ENCODE measurements at places on chromosomes 3 and 15. TPM values are rescaled to one million over a fixed set of nuclear protein-coding genes. Genes with fewer than 3 reads are reported as not detected.

DNA sequence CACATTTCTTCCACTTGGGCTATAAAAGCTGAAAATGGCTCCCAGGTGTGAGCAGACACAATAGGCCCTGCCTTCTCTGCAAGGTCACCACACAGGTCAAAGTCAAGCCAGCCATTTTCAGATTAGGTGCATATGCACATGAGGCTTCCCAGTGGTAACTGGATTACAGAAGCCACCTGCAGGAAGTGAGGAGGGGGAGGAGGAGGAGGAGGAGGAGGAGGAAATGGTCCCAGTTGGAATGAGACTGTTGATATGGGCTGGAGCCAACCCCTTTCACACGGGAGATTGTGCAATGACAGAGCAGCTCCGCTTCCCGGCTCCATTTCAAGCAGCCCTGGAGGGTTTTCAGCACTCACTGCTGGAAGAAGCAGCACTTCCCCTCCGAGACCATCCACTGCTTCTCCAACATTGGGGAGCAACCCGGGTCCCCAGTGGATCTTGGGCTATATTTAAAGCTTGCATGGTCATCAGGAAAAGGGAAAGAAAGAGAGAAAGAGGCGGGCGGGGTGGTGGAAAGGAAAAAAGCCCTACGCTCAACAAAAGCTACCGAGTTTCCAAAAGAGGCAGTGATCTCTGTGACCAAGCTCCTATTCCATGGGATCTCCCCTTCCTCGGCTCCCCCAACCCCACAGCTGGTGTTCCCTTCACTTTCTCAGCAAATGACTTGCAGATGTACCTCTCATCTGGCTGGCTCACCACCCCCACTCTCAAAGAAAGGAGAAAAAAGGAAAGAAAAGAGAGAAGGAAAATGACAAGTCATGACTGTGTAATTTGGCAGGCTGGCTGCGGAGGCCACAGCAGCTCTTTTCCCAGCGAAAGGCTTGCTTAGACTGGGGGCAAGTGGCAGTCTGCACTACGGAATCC is 58.3 kb downstream of the LRIG1 start:
- H3K4me1 ChIP-seq, result peaks cover 61% of the 10 kb centered on the region
- peak; percentile 71 for DNase-seq
- peak overlapping the region; percentile 35 for H3K4me3 ChIP-seq
- H3K27me3 ChIP-seq, result no peaks in the 10 kb centered on the region
- H3K36me3 ChIP-seq, result peaks cover 5% of the 10 kb centered on the region

ANKRD63 gene
- total RNA-seq, result not detected

- no peak for DNase-seq
- no peak overlapping the region for H3K27ac ChIP-seq
- H3K36me3 ChIP-seq, result no peaks in the 10 kb centered on the region
- no peaks in the 10 kb centered on the region for H3K27me3 ChIP-seq
- H3K4me1 ChIP-seq, result no peaks in the 10 kb centered on the region
- no peak overlapping the region for H3K4me3 ChIP-seq
Measured at GRCh38 chr15:61467823-61468222, 238.7 kb upstream of the RORA start.

TRPC1 gene
- 1.0 TPM for total RNA-seq

GRCh38 chr3:72273615-72274014 is 488.7 kb upstream of the PROK2 start:
- peaks cover 16% of the 10 kb centered on the region for H3K4me1 ChIP-seq
- no peaks in the 10 kb centered on the region for H3K27me3 ChIP-seq
- H3K4me3 ChIP-seq, result no peak overlapping the region
- DNase-seq, result no peak
- no peaks in the 10 kb centered on the region for H3K36me3 ChIP-seq

- no peaks in the 10 kb centered on the region for H3K36me3 ChIP-seq
- no peak for DNase-seq
- no peaks in the 10 kb centered on the region for H3K27me3 ChIP-seq
- H3K4me3 ChIP-seq, result no peak overlapping the region
- no peaks in the 10 kb centered on the region for H3K4me1 ChIP-seq
Measured at GRCh38 chr3:190747571-190747970, 114.9 kb downstream of the GMNC start.

GRCh38 chr3:48990636-48991469 is 812 bp downstream of the P4HTM start:
- no peak for DNase-seq
- no peaks in the 10 kb centered on the region for H3K27me3 ChIP-seq
- H3K4me1 ChIP-seq, result peaks cover 25% of the 10 kb centered on the region
- peak overlapping the region; percentile 78 for H3K27ac ChIP-seq
- H3K36me3 ChIP-seq, result no peaks in the 10 kb centered on the region
- H3K4me3 ChIP-seq, result peak overlapping the region; percentile 94

DNA sequence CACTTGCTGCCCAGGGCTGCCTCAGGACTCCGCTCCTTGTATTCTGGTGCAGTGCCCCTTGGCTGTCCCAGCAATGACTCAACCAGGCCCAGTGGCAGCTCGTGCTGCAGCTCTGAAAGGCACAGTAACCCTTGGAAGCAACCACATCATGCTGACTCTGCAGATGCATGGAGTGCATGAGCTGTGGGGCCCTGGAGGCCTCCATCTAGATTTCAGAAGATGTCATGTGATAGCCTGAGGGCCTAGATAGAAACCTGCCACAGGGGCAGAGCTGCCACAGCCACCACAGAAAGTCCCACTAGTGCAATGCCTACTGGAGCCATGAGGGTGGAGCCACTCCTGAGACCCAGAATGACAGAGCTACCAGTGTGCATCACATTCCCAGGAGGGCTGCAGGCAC is 117.1 kb upstream of the SMAD3 start:
- no peak overlapping the region for H3K27ac ChIP-seq
- DNase-seq, result no peak
- no peaks in the 10 kb centered on the region for H3K27me3 ChIP-seq

GRCh38 chr3:45599984-45600650 is 5.6 kb downstream of the LIMD1 start:
- peak overlapping the region; percentile 98 for H3K27ac ChIP-seq
- no peak for DNase-seq
- no peaks in the 10 kb centered on the region for H3K27me3 ChIP-seq
- peaks cover 84% of the 10 kb centered on the region for H3K4me1 ChIP-seq
- peak overlapping the region; percentile 92 for H3K4me3 ChIP-seq

DNA sequence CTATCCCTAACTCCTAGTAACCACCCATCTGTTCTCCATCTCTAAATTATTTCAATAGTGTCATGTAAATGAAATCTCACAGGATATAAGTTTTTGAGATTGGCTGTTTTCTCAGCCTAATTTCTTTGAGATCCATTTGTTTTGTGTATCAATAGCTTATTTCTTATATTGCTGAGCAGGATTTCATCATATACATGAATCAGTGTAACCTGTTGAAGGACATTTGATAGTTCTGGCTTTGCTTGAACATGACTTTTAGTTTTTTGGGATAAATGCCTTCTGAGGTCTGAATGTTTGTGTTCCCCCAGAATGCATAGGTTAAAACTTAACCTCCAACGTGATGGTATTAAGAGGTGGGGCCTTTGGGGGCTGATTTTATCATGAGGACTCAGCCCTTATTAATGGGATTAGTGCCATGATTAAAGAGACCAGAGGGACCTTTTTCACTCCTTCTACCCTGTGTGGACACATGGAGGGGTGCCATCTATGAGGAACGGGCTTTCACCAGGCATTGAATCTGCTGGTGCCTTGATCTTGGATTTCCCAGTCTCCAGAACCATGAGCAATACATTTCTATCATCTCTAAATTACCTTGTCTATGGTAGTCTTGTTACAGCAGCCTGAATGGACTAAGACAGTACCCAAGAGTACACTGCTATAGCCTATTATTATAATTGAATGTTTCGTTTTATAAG is 118.3 kb downstream of the FNDC3B start:
- H3K27me3 ChIP-seq, result no peaks in the 10 kb centered on the region
- no peak overlapping the region for H3K27ac ChIP-seq
- H3K4me1 ChIP-seq, result peaks cover 73% of the 10 kb centered on the region
- no peaks in the 10 kb centered on the region for H3K36me3 ChIP-seq
- DNase-seq, result no peak

CCR8 gene
- total RNA-seq, result not detected

TRAT1 gene
- 0.15 TPM for total RNA-seq

- H3K27me3 ChIP-seq, result no peaks in the 10 kb centered on the region
- peak; percentile 73 for DNase-seq
- H3K27ac ChIP-seq, result peak within 1 kb of the TSS; percentile 98
- H3K36me3 ChIP-seq, result no peaks in the 10 kb centered on the region
- peaks cover 11% of the 10 kb centered on the region for H3K4me1 ChIP-seq
- peak within 1 kb of the TSS; percentile 96 for H3K4me3 ChIP-seq
Measured at GRCh38 chr3:184361532-184361931, at the start of the genes CLCN2 and POLR2H. Gene CLCN2, minus strand, starts transcription at chr3:184361605. Its CDS starts 126 bp downstream, at chr3:184361479. Gene POLR2H, plus strand, starts transcription at chr3:184361710. Its CDS starts 1,783 bp downstream, at chr3:184363493.

- no peak overlapping the region for H3K4me3 ChIP-seq
- DNase-seq, result no peak
- H3K27me3 ChIP-seq, result no peaks in the 10 kb centered on the region
Measured at GRCh38 chr3:42347928-42348327, 62.5 kb downstream of the LYZL4 start.

IL17RC gene
- total RNA-seq, result 26.1 TPM
